NCI-H1105 treated with DMSO at 0.1 percent for 48 hours (cell line): ENCODE measurements at places on chromosomes 2 and 18.

DNA sequence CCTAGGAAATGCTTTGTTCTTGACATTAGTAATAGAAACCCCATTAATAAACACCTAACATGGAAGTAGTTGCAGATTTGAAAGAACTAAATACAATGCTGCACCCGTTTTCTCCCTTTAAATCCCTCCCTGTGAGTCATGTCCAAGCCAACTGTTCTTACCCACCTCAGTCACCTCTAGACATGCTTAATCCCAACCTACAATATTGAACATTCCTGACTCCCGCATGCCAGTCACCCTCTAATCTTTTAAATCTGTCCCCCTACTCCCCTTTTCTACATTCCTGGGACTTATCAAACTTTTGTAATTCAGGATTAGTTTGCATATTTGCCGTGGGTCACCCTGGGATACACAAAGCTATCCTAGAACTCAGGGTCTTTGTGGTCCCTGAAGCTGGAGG is 374.6 kb downstream of the IRS1 start:
- DNase-seq: no peak

DNA sequence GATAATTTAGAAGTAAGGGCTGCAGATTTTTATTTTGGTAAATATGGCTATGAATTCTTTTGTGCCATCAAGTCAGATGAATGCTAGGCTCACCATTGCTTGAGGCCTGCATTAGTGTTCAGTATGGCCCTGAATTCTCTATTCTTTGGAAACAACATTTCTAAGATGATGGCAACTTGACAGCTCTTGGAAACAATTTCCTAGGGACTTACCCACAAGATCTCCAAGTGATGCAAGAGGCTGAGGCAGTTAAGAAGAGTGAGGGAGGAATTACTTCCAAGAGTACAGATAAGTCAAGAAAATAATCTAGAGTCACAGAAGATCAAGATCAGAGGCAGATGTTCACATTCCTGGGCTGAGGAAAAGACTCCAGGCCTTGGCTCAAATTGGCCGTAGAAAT is 129.1 kb downstream of the NRP2 start:
- DNase-seq: no peak

DNA sequence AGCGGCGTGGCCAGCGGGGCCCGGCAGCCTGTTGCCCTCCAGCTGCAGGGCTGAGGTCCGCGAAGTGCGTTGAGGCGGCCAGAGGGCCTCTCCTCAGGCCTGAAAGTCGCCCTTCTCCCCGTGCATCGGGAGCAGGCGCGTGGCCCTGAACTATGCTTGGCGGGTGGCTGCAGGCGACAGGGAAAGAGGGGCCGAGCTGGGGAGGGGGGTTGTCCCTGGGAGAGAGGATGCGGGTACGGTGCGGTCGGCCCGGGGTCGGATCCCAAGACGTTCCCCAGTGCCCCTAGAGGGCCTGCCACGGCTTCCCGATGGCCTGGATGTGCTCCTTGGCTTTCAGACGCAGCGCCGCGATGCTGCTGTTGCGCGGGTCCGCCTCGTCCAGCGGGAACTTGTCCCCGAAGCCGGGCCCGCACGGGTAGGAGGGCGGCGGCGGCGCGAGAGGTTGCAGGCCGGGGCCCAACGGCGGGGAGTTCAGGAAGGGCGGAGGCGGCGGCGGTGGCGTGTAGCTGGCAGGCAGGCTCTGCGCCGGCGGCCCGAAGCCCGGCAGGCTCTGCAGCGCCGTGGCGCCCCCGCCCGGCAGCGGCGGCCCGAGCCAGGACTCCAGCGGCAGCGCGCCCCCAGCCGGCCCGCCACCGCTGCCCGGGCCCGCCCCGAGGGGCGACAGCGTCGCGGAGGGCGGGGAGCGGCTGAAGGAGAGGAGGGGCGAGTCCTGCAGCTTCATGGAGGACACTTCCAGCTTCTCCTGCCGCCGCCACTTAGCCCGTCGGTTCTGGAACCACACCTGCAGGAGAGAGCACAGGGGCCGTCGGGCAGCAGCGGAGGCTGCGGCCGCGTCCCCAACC is 4.3 kb downstream of the RAX start:
- DNase-seq: peak; percentile 46

GRCh38 chr2:12718711-12719399 is 2.1 kb downstream of the TRIB2 start:
- DNase-seq: peak; percentile 32

DNA sequence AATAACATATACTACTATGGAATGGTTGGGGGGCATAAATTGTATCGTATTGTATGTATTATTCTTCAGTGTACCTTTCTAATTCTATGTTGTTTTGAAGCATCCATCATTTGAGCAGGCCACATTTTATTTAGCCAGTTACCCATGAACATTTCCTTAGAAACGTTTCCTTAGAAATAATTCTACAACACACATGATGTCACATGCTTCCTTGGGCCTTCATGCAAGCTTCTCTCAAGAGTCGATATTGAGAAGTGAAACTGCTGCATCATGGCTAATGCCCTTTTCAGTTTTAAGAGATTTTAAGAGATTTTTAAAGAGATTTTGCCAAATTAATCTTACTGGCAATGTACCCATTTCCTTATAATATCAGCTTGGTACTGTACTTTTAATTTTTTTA is 63.9 kb downstream of the ALPK2 start:
- DNase-seq: no peak

DNA sequence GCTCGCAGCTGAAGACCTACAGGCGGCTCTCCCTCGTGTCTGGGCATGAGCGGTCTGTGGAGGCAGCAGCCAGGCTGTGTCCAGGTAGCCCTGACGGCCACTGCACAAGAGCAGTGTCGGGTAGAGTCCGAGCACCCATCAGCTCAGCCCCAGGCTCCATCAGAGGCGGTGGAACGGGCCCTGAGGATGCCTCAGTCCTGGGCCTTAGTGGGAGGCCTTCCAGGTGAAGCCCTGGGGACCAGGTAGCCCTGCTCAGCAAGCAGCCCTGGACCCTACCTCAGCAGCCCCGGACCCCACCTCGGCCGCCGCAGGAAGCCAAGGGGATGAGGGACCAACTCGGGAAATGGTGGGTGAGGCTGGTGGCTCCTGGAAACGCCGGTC is 21.3 kb upstream of the KLF11 start:
- DNase-seq: no peak

DNA sequence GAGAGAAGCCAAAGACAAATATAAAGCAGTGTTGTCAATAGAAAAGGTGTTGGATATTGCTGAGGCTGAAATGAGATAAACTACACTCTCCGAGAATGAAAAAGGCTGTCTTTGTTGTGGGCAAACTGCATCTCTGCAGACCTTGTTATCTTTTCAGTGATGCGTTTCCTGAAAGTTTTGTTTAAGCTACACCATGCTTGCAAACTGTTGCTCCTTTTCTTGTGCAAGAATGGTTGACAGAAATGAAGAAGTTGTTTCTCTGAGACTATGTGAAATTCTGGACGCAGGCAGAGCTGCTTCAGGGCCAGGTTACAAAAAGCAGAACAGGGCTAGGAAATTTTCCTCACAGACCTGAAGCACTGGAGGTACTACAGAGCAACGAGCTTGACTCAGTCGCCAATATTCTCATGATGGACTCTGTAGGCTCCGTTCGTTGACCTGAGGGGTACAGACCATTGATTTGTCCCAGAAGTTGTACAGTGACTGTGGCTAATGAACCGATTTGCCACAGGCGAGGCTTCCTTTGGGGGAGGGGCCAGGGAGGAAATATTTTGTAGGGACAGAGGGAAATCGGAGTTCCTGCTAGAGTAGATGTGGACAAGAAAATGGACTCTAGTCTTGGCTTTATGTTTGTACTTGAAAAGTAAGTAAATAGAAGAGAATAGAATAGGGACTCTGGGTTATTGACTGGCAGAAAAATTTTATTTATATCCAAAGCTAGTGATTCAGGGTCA is 3.5 kb upstream of the ATL2 start:
- DNase-seq: no peak

DNA sequence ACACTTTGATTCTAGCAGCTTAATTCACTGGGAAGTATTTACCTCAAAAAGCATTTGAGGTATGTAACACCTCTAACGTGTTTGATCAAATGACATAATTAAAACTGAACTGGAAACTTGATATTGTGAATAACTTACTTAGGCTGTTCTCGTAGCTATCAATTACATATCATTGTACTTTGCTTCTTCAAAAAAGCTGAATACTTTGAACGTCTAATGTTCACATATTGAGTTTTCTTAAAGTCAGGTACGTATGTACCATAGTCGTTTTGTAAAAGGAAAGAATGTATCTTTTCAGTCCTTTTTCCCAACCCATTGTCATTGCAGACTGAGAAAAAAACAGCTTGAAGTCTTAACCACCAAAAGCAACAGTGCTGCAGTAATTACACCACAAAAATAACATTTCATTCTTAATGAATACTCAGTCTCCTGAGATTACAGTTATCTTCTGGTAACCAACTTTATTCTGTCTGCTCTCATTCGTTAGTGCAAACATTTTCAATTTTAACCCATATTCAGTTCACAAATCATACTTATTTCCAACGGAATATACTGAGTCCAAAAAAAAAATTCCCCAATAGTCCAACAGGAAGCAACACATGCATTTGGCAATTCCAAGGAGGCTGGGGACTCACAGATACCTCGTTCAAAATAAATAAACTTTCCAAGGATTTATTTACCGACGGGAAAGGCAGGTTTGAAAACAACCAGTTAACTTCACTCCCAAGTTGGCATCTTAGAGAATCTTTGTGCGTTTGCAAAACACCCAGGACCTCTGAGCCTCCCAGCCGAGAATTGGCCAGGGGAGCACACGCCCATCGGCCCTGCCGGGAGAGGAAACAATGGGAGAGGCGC is 1.1 kb downstream of the CHN1 start:
- no peak for DNase-seq

GRCh38 chr18:8609659-8610458 is 622 bp downstream of the RAB12 start:
- DNase-seq: no peak

- DNase-seq: no peak
These were observed 175.7 kb downstream of the ASB1 start for GRCh38 chr2:238602223-238602960.

GRCh38 chr2:109257653-109258052 is 128.6 kb downstream of the SH3RF3 start:
- no peak for DNase-seq

DNA sequence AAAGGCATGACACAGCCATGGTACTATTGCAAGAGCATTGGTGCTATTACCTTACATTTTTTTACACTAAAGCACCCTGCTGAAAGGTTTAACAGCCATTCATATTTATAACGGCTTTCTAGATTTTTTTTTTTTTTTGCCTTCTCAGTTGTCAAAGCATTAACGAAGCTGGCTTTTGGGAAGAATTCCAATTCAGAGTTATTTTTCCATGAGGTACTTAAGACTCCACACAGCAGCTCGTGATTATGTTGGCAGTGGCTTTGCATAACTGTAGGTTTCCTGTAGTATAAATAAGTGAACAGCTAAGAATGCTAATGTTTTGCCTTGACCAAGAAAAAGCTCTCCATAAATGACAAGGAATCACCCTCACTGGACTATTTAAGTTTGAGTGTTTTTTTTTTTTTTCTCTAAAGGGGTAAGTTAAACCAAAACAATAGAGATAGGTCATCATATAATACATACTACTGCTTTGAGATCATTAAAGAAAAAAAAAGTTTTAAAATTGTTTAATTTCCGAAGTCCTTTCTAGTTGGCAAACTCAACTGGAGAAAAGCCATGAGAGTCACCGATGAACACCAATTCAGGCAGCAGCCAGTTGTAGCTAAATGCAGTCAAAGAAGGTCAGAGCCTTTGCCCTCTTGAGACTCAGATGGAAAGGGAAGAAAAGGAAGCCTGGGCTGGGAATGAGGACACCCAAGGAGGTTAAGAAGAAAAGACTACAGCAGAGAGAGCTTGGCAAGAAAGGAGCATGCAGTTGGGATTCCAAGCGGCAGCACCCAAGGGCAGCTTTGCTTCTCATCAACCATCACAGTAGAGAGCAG is 187.4 kb upstream of the NCKAP5 start:
- DNase-seq: peak; percentile 27

GRCh38 chr2:22907330-22907729 is 477.6 kb upstream of the KLHL29 start:
- DNase-seq: no peak

- no peak for DNase-seq
These were observed 149.4 kb upstream of the SLC1A4 start for GRCh38 chr2:64839844-64840243.

- no peak for DNase-seq
These were observed 267.8 kb upstream of the NCKAP5 start for GRCh38 chr2:133835821-133836619.

- no peak for DNase-seq
These were observed 134.6 kb downstream of the MBD2 start for GRCh38 chr18:54089749-54090459.

DNA sequence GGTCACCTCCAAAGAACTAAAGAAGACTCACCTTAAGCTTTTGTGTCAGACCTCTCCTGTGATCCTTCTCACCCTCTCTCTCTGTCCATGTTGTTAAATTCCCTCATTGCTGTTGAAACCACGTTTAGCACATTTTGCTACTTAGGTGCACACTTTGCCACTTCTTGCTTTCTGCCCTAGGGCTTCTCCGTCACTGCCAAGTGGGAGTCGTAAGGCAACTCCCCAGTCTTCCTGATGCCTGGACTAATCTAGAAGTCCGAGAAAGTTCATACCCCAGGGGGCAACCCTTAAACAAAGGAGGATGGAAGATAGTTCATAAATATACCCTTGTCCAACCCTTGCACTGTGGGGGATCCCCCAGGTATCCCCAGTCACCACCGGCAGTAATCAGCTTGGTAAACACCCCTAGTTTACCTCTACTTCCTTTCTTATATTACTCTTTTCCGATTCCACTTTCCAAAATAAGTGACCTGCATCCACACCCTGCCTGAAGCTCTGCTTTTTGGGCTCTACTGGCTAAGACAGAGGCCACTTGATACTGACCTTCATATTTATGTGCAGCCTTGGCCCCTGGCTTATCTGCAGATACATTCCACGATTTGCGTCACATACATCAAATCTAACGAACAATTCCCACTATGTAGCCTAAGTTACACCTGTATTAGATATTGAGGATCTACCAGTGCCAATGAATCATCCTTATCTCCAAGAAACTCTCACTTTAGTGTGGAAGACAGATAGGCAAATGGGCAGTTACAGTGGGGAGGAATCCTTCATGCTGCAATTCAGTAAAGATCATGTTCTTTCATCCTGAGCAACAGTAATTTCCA is 776.2 kb downstream of the RNF144A start:
- DNase-seq: no peak

- no peak for DNase-seq
These were observed 2.4 kb downstream of the SPRED2 start for GRCh38 chr2:65429786-65430602.

GRCh38 chr2:17815468-17816184 is 634 bp upstream of the MSGN1 start:
- DNase-seq: no peak

DNA sequence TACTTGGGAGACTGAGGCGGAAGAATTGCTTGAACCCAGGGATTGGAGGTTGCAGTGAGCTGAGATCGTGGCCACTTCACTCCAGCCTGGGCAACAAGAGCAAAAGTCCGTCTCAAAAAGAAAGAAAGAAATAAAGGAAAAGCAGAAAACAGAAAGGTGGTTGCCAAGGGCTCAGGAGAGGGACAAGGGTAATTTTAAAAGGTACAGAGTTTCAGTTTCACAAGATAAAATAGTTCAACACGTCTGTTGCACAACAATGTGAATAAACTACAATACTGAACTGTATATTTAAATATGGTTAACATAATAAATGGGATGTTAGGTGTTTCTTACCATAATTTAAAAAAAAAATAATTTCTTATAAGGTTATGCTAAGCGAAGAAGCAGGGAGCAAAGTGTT is 12.9 kb downstream of the RPS27A start:
- no peak for DNase-seq

- no peak for DNase-seq
These were observed 7.9 kb downstream of the NEUROD1 start for GRCh38 chr2:181672255-181673008.
